ENCODE measurements at places on chromosomes 3 and 15.

GRCh38 chr15:58870451-58870850, 63.0 kb downstream of the SLTM start:
- DNase-seq = peak; percentile 2

- DNase-seq = peak; percentile 38
Measured at GRCh38 chr3:193132241-193132640, 108.8 kb upstream of the PLAAT1 start.

GRCh38 chr3:15316998-15317435, 15.4 kb downstream of the SH3BP5 start:
- DNase-seq = no peak

DNA sequence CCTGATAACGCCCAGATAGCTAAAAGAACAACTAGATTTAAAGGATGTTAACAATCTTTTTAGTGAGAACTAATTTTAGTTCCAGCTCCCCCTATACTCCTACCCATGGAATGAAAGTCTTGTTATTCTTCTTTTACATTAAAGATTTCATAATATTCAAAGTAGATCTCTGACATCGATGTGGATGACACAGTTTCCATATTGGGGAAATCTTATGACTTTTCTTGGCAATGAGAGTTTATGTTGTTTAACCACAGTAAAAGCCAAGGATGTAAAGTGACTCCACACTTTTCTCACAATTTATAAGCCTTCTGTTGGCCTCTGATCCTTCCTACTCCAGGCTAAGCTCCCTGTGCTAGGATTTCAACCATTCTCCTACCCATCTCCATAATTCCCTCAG, 332.6 kb upstream of the KCNMB2 start:
- no peak for DNase-seq

- DNase-seq = no peak
Measured at GRCh38 chr3:110900576-110900975, 171.0 kb upstream of the NECTIN3 start.

GRCh38 chr15:88230823-88231222, 25.7 kb downstream of the NTRK3 start:
- no peak for DNase-seq

GRCh38 chr3:51929420-51930003, 12.2 kb downstream of the RRP9 start:
- DNase-seq = peak; percentile 18

Measured in foreskin keratinocyte (primary cell).